ENCODE measurements at places on chromosomes 7 and 10. TPM values are rescaled to one million over a fixed set of nuclear protein-coding genes. Genes with fewer than 3 reads are reported as not detected.

DNA sequence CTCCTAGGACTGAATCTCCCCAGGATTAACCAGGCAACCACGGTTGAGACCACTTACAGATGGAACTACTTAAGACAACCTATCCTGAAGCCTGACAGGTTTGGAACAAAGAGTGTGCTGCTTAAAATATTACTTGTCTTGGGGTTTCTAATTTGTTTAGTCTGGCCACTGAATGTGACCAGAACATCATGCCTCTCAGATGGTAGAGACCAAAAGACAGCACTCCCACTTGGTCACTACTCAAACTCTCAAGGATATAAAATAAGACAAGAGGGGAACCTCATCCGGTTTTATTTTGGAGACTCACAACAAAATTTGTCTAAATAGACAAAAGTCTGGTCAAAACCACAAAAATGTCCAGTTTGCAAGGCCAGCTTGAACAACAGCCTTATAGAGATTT lies 15.3 kb downstream of the MRPL32 start:
- H3K4me1 ChIP-seq: 0 out of 2 replicates have a peak, but pooled peaks cover 5% of the 10 kb centered on the region
- H3K27ac ChIP-seq: no peak overlapping the region
- H3K4me3 ChIP-seq: no peak overlapping the region
- no peaks in the 10 kb centered on the region for H3K27me3 ChIP-seq
- H3K36me3 ChIP-seq: no peaks in the 10 kb centered on the region

DNA sequence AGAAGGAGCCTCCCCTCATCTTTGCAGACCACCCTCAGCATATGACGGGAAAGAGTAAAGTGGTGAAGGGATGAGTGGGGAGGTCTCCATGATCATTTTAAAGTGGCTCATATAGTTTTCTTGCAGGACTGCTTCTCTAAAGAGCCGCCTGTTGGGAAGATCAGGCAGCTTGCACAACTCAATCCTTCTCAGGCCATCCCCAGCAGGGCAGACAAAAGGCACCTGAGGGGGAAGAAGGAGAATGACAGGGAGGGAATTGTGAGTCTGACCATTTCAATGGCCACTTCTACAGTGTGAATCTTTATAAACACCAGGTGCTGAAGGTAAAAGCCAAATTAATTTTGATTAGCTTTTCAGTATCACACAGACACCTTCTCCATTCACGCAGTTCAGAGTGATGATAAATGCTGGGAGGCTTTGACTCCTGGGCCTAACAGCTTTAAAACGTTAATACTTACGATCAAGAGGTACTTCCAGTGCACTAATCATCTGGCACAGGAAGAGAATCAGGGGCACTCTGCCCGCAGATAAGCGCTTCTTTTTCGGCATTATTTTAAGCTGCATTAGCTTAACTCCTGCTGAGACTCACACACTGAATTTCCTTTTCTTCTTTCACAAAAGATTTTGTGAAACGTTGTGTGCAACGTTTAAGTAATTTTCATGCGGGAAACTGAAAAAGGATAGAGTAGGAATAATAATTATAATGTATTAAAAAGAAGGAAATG lies 109.5 kb upstream of the LAMB4 start:
- no peak overlapping the region for H3K27ac ChIP-seq
- no peaks in the 10 kb centered on the region for H3K27me3 ChIP-seq
- no peaks in the 10 kb centered on the region for H3K4me1 ChIP-seq
- no peak for DNase-seq
- no peak overlapping the region for H3K4me3 ChIP-seq

DNA sequence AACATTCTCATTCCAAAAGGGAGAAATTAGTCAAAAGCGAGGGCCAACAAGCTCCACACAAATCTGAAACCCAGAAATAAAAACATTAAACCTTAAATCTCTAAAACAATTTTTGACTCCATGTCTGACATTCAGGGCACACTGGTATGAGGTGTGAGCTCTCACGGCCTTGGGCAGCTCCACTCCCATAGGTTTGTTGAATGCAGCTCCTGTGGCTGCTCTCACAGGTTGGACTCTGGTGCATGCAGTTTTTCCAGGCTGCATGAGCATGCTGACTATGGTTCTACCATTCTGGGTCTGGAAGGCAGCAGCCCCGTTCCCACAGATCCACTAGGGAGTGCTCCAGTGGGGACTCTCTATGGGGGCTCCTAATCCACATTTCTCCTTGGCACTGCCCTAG lies 887.1 kb upstream of the GHITM start:
- no peak for DNase-seq
- no peaks in the 10 kb centered on the region for H3K27me3 ChIP-seq
- H3K27ac ChIP-seq: no peak overlapping the region

- DNase-seq: no peak
- no peak overlapping the region for H3K4me3 ChIP-seq
- H3K36me3 ChIP-seq: no peaks in the 10 kb centered on the region
Measured at GRCh38 chr7:124679586-124680225, 85.9 kb downstream of the GPR37 start.

WIPF3 gene
- not detected for total RNA-seq

- DNase-seq: no peak
- H3K36me3 ChIP-seq: no peaks in the 10 kb centered on the region
- H3K27ac ChIP-seq: no peak overlapping the region
- no peak overlapping the region for H3K4me3 ChIP-seq
- H3K4me1 ChIP-seq: peaks cover 4% of the 10 kb centered on the region
Measured at GRCh38 chr7:42869131-42870020, 42.5 kb downstream of the C7orf25 start.

SPDYE9 gene
- total RNA-seq: not detected

DNA sequence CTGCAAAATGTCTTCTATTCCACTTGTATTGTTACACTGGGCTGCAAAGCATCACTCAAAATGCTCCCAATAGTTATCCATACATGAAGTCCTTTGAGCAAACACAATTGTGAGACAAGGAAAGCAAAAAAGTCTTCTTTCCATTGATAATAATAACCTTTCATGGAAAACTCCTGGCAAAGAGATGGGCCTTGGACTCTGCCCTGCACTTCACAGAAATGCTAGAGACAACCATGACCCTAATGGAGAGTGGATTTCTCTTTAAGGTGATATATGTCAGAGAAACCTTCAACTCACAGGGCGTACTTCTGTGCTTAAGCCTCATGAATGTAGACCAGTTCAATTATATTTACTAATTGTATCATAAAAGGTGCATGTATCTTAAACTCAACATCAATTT lies 19.4 kb downstream of the SLC26A3 start:
- H3K27me3 ChIP-seq: no peaks in the 10 kb centered on the region
- H3K27ac ChIP-seq: no peak overlapping the region
- no peaks in the 10 kb centered on the region for H3K36me3 ChIP-seq
- H3K4me3 ChIP-seq: no peak overlapping the region
- H3K4me1 ChIP-seq: no peaks in the 10 kb centered on the region
- DNase-seq: no peak

DNA sequence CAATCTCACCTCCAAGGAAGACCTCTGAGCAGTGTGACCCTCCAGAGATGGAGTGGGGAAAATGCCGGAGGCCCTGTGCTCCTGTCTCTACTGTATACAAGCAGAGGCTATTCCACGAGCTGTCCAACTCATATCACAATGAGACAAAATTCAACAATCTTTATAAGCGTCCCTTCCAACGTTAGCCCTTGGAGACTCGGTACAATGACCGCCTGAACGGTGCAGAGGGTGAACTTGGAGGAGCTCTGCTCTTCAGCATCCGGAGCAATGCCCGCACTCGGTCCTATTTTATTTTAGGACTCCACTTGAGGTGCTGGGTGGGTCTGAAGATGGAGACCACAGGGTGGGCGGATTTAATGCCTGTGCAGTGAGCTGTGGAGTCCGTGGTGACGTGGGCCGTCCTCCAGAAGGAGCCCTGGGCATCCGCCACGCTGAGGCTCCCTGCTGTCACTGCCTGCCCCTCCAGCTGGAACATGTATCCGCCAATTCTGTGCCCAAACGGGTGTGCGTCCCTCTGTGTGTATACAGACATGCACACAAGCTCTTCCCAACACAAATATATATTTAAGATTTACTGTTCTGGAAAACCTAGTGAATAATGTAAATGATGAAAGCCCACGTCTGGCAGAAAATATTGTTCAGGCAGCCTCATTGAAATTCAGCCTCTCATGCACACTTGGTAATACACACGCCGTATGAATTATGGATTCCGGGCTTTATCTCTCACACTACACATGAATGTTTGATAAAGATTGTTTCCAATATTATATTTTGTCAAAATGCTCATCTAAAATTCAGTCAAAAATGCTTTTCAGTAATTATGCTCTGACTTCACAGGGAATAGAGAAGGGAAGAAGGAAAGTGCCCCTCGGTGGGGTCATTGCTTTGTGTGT lies 239.9 kb upstream of the ZMIZ1 start:
- H3K4me3 ChIP-seq: no peak overlapping the region
- peaks cover 15% of the 10 kb centered on the region for H3K4me1 ChIP-seq
- H3K27me3 ChIP-seq: no peaks in the 10 kb centered on the region

ZNF503 gene
- total RNA-seq: 6.0 TPM

DNA sequence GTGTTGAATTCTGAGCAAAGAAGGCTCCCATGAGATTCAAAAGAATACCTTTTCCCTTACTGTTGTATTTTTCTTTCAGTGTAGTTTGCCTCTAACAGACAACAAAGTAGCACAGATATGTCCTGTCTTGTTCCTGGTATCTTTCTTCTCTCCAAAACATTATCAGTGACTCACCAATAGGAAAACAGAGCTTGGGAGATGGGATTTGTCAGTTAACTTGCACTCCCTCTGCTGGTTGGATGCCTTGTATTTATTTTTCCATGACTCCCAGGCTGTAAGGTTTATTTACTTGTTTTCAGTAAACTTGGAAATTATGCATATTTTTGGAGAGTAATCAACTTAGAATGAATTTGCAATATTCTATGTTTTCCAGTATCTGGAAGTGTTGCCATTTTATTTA lies 129.7 kb downstream of the SAMD9 start:
- no peak overlapping the region for H3K4me3 ChIP-seq
- H3K27me3 ChIP-seq: no peaks in the 10 kb centered on the region
- H3K27ac ChIP-seq: no peak overlapping the region
- DNase-seq: peak; percentile 53
- peaks cover 13% of the 10 kb centered on the region for H3K4me1 ChIP-seq

ZNF425 gene
- total RNA-seq: 2.5 TPM

Data from SJSA1 (cell line).